ENCODE measurements at places on chromosomes 7 and 10.

GRCh38 chr10:18483516-18484186 lies 167.7 kb downstream of the NSUN6 start:
- DNase-seq, result no peak

GRCh38 chr7:18086165-18087025 lies 58.7 kb upstream of the PRPS1L1 start:
- peak; percentile 23 for DNase-seq

DNA sequence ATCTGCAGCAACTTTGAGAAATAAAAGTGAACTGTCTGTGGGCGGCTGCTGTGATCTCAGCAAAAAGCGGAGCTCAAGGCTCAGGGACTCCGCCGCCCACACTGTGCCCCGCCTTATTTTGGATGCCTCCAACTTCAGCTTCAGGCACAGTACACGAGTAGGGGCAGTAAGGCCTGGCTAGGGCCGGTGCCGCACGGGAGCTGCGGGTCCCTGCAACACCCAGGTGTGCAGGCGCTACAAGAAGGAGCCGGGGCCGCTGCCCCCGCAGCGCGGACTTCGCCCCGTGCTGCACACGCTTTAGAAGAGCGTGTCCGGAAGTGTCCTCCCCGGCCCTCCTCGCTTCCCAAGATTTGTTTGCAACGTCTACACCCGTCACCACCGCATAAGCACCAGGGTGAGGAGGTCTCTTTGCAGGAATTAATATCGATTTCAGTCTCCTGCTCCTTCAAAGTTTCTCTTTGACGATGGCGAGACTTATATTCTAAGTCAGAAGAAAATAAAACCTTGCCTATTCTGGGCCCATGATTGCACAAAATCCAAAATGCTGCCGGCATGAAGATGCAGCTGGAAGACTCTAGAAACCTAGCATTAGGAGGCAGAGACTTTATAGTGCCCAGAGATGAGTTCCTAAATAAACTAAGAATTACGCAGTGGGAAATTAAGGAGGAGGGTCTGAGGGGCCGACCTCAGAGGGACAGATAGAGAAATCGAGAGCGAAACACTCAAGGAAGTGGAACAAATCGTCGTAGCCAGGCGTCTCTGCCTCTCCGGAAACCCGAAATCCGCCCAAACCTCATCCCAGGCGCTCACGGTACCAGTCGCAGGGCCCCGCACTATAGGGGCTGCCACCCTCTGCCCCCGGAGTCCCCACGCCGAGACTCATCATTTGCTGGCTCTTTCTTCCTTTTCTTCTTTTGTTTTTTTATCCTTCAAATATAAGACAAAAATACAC lies 6.4 kb downstream of the VAX1 start:
- DNase-seq, result no peak

- no peak for DNase-seq
Measured at GRCh38 chr10:132792796-132793195, 6.8 kb upstream of the NKX6-2 start.

DNA sequence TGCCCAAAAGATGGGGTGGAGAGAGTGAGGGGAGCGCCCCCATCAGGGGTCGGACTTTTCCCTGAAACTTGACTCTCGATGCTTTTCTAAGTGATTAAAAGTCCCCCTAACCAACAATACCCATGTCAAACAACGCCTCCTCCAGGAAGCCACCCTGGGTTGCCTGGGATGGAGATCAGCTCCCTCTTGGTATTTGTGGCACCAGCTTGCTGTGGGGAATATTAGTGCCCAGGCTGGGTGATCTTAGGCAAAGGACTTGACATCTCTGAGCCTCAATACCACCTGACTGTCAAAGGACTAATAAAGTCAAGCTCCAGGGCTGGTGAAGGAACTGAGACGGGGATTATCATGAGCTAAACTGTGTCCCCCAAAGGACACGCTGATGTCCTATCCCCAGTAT lies 18.2 kb upstream of the ELFN1 start:
- no peak for DNase-seq

GRCh38 chr7:157542068-157543021 lies 205.5 kb downstream of the DNAJB6 start:
- DNase-seq, result no peak

DNA sequence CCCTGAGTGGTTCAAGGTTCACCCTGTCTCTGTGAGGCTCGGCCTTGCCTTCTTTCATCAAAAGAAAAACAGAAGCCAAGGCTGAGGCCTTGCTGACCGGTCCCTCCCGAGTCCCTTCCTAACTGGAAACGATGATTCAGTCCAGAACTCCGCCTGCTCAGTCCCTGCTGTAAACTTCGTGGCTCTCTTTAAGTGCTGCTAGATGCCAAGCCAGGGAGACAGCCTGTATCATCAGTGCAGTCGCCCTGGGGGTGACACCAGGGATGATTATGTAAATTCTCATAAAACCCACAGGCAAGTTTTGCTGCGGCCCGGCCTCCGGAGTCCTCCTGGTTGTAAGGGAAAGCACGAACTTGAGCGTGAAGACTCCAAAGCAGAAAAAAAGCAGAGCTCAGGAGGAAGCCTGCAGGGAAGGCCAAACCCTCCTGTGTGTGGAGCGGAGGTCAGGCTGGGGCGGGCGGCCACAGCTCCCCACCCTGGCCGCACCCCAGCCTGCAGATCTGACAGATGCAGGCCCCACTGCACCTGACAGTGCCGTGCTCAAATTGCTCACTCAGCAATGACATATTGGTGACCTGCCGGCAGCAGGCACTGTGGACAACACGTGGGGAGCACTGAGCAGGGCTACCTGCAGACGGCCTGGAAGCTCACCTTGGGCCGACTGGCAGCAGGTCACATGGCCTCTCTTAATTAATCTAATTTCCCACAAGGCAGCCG lies 123.4 kb downstream of the DYNC2I1 start:
- no peak for DNase-seq

DNA sequence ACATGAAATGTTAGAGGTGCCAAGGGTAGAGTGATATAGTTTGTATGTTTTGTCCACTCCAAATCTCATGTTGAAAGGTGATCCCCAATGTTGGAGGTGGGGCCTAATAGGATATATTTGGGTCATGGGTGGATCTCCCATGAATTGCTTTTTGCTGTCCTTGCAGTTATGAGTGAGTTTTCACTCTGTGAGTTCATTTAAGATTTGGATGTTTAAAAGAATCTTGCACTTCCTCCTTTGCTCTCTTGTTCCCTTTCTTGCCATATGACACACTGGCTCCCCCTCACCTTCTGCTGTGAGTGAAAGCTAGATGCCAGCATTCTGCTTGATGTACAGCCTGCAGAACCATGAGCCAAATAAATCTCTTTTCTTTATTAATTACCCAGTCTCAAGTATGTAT lies 269.2 kb downstream of the ZWINT start:
- no peak for DNase-seq

DNA sequence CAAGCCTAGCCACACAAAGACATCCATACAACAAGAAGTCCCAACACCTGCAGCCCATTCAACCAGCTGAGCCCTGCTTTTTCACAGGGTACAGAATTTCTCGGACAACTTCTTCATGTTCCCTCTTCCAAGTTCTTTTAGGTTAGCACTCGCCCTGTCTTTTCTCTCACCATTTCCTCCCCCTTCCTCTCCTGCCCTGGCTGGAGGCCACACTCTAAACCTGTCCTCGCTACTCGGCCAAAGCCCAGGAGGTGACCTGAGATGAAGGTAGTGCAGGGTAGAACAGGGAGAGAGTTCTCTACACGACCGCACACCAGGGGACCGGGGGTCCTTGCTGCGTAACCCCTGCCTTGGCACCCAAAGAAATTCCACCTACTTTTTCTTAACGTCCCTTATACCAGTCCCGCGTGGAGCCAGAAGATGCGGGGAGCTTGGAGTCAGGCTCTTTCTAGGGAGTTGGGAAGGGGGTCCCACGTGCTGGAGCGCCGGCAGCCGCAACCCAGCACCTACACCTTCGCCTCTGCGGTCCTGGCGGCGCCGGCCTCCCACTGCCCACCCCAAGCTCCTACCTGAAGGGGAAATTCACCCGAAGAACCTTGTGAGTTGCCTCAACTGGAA lies 16.0 kb upstream of the DLX6 start:
- DNase-seq, result no peak

DNA sequence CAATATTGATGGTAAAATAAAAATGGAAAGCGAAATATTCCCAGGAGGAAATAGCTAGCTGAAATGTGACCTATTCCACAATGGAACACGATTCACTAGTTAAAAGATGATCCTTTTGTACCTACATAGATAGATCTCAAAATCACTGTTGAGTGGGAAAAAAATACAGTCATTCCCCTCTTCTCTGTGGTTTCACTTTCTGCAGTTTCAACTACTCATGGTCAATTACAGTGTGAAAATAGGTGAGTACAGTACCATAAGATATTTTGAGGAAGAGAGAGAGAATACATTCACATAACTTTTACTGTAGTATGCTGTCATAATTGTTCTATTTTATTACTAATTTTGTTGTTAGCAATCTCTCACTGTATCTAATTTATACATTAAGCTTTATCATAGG lies 56.0 kb upstream of the COL13A1 start:
- no peak for DNase-seq

GRCh38 chr10:101172741-101173140 lies 41.6 kb downstream of the TLX1 start:
- DNase-seq, result no peak

DNA sequence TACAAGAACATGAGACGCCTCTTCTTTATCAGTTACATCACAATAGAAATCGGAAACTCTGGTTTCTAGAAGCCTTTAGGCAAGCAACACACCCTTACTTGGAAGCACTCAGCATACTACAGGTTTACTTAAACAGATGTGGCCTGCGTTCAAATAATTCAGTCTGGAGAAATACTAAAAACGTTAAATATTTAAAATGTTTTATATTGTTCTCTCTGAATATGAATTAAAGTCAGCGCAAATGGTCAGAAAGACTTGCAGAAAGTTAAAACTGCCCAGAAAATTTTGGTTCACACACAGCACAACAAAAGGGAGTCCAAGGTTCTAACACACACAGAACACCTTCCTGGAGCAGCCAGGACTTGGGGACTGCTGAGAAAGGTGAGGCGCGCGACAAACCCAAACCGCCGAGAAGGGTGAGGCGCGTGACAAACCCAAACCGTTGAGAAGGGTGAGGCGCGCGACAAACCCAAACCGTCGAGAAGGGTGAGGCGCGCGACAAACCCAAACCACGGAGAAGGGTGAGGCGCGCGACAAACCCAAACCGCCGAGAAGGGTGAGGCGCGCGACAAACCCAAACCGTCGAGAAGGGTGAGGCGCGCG lies 25.8 kb downstream of the ESYT2 start:
- DNase-seq, result no peak

GRCh38 chr7:99790407-99790806 lies 6.4 kb upstream of the CYP3A4 start:
- DNase-seq, result no peak

DNA sequence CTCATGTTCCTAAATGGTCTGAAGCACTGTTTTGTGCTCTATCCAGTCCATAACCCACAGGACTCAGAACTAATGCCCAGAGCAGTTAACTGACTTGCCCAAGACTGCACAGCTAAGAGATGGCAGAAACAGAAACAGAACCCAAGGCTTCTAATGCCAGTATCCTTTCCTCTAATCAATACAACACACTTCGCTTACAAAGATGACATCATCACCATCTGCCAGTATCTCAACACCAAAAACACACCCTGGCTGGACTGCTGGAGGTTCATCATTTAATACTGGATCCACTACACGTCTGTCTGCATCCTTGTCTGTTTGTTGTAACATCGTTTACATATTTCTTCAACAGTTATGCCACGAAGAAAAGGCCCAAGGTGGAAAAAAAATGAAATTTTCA lies 165.3 kb downstream of the SFMBT2 start:
- DNase-seq, result no peak

DNA sequence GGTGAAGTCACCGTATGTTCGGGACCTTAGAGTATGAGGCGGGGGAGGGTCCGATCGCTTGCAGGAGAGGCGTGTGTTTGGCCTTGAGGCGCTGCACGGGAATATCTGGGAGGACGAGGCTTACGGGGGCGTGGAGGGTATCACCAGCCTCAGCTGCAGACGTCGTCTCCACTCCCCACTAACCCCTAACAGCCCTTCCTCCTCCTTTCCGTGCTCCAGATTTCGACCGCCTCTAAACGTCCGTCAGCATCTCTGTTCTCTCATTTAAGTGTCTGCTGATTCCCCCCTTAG lies 23.5 kb upstream of the ZNF12 start:
- peak; percentile 47 for DNase-seq

DNA sequence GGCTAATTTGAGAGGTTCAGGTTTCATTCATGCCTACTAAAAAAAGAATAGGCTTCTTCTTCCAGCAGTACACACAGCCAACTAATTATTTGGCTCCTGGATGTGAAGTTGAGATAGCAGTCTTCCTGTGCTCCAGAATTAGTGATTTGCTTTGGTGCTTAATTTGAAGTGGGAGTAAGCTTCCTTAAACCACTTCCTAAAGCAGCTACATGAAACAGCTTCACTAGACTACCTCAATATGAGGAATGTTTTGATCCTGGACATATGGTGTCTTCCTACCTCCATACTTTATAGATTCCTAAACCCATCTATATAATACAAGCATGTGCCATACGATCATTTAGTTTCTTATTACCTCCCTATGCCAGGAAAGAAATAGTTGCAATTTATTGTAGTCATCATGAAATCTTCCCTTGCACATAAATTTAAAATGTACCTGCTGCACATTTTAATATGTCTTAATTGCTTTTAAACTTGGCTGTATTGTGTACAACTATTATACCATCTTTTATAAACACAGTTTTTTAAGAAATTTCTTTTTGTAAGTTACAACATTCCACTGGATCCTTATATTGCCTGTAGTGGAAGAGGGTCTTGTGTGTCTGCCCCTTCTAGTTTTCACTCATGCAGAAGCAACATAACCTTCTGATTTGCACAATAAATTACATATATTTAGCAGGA lies 8.6 kb downstream of the VIM start:
- no peak for DNase-seq

GRCh38 chr10:28530751-28531150 lies 2.2 kb upstream of the WAC start:
- DNase-seq, result no peak

- no peak for DNase-seq
Measured at GRCh38 chr7:22088827-22089226, 143.1 kb upstream of the CDCA7L start.

GRCh38 chr10:77873536-77874380 lies 52.8 kb downstream of the DLG5 start:
- peak; percentile 52 for DNase-seq

DNA sequence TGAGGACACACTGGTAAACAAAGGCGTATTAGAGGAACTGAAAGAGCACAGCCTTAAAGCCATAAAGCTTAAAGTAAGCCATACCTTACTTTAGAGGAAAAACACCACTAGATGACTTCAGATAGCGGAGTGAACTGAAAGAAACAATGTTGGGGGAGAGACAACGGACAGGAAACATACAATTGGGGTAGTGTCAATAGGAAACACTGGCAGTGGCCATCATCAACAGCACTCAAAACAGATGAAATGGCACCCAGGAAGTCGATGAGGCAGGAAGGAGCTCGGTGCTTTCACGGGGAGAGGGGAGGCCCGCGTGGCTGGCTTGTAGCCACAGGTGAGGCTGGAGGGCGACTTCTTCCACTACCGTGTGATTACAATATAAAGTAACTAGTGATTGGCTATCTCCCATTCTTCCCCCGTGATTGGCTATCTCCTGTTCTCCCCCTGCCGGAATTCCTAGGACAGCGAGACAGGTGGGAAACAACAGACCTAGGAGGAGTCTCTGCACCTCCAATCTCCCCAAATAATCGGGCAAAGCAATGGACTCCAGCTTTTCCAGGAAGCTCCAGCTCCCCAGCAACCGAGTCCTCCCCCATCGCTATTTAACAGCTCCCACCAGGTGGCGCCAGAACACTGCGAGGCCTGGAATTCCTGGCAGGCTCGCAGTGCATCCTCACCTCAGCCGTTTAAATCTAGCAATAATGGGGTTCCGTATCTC lies 2.4 kb upstream of the TAS2R38 start:
- peak; percentile 85 for DNase-seq

- DNase-seq, result no peak
Measured at GRCh38 chr7:76272851-76273497, 29.5 kb upstream of the HSPB1 start.

- DNase-seq, result peak; percentile 60
Measured at GRCh38 chr7:12961910-12962480, 274.6 kb downstream of the ARL4A start.

Measured in hematopoietic multipotent progenitor cell treated with erythropoietin and hydrocortisone succinate and interleukin-3 and kit ligand, for 4 days (in vitro differentiated cells).